ENCODE measurements at places on chromosomes 6 and 20. TPM values are rescaled to one million over a fixed set of nuclear protein-coding genes. Genes with fewer than 3 reads are reported as not detected.

DNA sequence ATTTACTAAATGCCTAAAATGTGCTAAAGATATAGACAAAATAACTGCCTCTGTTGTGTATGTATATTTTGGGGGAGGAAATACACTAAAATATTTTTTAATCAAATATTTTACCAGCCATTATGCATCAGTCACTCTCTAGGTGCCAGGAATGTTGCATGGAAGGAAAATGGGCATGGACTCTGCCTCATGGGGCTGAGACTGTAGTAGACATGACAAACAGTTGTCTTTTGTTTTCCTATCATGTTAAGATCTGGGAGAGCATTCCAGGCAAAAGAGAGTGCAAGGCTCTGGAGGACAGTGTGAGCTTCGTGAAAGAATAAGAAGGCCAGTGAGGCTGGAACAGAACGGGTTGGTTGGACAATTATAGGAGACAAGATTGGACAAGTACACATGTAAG lies 26.5 kb downstream of the HLA-DOB start:
- DNase-seq: no peak

GRCh38 chr6:54274383-54274782 lies 33.9 kb upstream of the TINAG start:
- DNase-seq: no peak

DNA sequence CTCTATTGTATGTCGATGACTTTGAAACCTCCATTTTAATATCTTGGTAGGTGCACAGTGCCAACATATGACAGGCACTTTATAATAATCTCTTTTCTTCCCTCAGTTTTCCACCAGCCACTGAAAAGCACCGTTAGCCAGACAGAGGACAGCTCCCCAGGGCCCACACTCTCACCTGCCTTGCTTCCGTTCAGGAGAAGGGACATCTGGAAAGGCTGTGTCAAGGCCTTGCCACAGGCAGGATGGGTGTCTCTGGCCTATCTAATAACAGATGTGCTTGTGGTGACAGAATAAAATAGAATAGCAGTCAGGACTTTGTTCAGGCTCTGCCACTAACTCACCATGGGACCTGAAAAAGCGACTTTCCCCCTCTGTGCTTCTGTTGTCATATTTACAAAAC lies 75.5 kb upstream of the CCDC167 start:
- DNase-seq: no peak

- no peak for DNase-seq
Observed at GRCh38 chr20:19915111-19915798, 101.9 kb upstream of the NAA20 start.

- DNase-seq: peak; percentile 40
Observed at GRCh38 chr6:137489046-137490005, 4.9 kb downstream of the OLIG3 start.

- no peak for DNase-seq
Observed at GRCh38 chr20:38212806-38213606, 47.5 kb downstream of the KIAA1755 start.

GRCh38 chr6:160102956-160103824 lies 18.4 kb upstream of the SLC22A1 start:
- DNase-seq: peak; percentile 21

- DNase-seq: no peak
Observed at GRCh38 chr6:138028893-138029292, 78.3 kb downstream of the PERP start.

- peak; percentile 20 for DNase-seq
Observed at GRCh38 chr6:110755411-110755834, 59.8 kb downstream of the CDK19 start.

DNA sequence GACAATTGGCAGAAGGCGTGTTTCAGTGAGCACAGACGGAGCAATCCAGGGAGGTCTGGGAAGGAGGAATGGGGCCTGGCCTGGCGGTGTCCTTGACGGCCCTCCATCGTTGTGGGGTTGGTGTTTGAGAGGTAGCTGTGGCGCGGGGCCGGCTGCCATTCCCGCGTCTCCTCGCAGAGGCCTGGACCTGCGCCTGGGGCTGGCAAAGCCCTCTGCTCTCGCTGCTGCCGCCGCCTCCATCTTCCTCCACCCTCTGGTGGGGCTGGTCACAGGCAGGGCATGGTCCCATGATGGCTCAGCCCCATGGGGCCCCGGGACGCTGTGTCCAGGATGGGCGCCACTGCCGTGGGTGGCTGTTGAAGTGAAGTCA lies 7.6 kb downstream of the OSBPL2 start:
- DNase-seq: no peak

GRCh38 chr6:112279031-112279935 lies 24.9 kb upstream of the LAMA4 start:
- peak; percentile 63 for DNase-seq

- DNase-seq: no peak
Observed at GRCh38 chr20:40431611-40432010, 257.4 kb downstream of the MAFB start.

GRCh38 chr20:51894619-51895018 lies 92.3 kb upstream of the SALL4 start:
- no peak for DNase-seq

- peak; percentile 46 for DNase-seq
Observed at GRCh38 chr6:170344631-170345576, 38.3 kb downstream of the FAM120B start.

GRCh38 chr20:25538838-25539665 lies 46.3 kb downstream of the NINL start:
- no peak for DNase-seq

- no peak for DNase-seq
Observed at GRCh38 chr20:924639-925038, 8.5 kb upstream of the ANGPT4 start.

DNA sequence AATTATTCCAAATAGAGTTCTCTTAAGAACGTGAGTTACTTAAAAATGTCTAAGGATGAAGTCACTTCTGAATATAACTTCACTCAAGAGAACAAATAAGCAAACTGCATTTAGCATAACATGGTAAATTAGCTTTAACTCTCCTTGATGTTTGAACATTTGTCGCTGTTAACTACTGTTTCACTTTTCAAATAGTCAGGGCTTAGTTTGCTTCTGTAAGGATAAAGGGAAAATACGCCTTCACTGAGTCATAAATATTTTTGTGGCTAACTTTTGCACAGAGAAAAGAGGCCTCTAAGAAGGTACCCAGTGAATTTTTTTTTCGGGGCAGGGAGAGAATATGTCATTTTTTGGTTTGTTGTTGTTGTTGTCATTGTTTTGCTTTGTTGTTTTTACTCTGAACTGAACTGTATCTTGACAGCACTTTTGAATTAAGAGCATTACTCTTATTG lies 8.1 kb downstream of the PTPN1 start:
- DNase-seq: peak; percentile 68

DNA sequence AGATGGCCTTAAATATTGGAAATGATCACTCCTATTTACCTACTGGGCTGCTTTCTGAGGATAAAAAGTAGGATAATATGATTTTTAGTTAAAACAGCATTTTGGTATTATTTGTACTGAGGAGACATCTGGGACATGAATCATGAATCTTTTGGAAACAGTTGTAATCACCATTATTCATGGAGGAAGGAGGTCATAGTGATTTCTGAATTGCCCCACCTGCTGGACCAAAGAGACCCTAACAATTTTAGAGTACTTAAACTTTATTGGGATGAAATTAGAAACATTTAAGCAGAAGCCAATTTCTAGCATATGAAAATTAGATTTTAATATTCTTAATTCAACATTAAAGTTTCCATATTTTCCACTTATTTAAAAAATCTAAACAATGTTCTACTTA lies 108.4 kb upstream of the SIM1 start:
- DNase-seq: peak; percentile 57

DNA sequence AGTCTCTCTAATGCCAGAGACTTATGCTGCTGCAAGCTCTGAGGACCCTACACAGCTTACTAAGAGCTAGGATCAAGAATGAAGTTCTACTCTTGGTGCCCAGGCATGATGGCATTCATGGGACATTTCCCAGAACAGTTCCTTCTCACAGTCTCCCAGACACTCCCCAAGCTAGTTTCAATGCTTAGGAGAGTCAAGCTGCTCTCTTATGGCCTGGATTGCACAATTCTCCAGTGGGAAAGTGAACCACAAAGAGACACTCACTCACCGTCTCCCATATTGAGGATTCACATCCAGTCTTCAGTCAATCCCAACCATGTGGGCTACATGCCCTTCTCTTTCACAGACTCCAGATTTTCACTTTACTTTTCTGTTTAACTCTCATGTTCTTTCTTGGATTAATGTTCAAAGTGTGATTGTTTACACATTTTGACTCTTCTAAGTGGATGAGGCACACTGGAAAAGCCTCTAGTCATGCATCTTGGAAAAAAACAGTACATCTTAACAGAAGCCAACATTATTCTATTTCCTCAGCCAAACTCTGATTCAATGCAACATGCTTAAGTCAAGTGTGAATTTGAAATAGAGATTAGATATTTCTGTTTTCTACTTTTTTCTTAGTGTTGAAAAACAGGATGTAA lies 447.8 kb upstream of the BTBD3 start:
- no peak for DNase-seq

GRCh38 chr6:47419621-47420020 lies 58.0 kb upstream of the CD2AP start:
- DNase-seq: no peak

DNA sequence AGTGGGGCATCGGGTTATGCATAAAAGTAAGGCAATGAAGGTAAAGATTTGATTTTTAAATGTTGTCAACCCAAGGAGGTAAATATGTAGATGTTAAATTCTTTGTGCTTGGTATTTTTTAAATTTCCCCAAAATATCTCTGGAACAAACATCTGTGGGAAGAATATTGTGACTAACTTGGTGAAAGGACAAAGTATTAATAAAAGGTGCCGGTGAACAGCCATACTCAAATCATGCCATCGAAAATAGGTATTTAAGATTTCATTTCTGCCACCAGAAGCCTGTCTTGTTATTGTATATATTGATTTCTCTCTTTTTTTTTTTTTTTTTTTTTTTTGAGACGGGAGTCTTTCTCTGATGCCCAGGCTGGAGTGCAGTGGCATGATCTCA lies 12.6 kb upstream of the ZBTB2 start:
- DNase-seq: no peak

GRCh38 chr6:24357336-24358218 lies at the start of gene DCDC2:
TSS of gene DCDC2 (minus strand) at chr6:24358059. CDS start at chr6:24357750, 309 bp downstream.
- peak; percentile 13 for DNase-seq

- DNase-seq: no peak
Observed at GRCh38 chr20:1951436-1952115, 42.3 kb downstream of the PDYN start.

- no peak for DNase-seq
Observed at GRCh38 chr6:3918469-3918868, 69.3 kb downstream of the FAM50B start.

GRCh38 chr6:35051997-35052583 lies 89.0 kb downstream of the TCP11 start:
- DNase-seq: no peak

GRCh38 chr6:108566406-108566805 lies 5.7 kb downstream of the FOXO3 start:
- DNase-seq: no peak

DNA sequence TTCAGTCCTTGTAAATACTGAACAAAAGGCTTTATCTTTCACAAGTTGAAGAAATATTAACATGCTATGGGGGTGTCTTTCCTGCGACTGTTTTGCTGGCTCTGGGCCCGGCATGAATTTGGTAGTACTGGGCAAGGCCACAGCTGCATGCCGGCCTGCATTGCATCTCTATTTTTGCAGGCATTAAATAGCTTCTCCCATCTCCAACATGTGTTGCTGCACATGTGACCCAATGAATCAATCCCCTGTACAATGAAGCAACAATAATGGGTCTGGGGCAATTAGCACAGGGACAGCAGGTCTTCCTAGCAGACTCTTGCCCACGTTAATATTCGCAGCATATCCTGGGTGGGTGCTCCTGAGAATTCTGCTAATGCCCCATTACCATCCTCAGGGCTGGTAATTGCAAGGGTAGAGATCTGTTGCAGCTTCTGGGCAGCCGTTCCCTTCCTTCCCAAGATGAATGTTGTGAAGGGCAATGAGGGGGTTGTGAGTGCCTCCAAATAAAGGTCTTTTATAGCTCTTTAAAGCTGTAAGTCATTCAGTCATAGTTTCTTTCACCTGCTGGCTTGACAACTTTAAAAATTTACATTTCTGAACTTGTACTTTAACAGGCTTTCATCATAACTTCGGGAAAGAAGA lies 24.3 kb upstream of the CDYL start:
- no peak for DNase-seq

GRCh38 chr20:48797850-48798747 lies 29.7 kb downstream of the PREX1 start:
- no peak for DNase-seq

GRCh38 chr20:22282696-22283095 lies 301.7 kb downstream of the FOXA2 start:
- no peak for DNase-seq

DNA sequence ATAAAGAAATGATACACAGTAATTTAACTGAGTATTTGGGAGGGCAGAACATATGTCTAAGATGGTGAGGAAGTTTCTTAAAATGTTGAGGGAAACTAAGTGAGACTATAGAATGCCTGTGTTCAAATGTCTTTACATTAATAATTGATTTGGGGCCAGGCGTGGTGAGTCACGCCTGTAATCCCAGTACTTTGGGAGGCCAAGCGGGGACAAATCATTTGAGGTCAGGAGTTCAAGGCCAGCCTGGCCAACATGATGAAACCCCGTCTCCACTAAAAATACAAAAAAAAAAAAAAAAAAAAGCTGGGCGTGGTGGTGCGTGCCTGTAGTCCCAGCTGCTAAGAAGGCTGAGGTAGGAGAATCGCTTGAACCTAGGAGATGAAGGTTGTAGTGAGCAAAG lies 66.7 kb downstream of the THEMIS start:
- no peak for DNase-seq

DNA sequence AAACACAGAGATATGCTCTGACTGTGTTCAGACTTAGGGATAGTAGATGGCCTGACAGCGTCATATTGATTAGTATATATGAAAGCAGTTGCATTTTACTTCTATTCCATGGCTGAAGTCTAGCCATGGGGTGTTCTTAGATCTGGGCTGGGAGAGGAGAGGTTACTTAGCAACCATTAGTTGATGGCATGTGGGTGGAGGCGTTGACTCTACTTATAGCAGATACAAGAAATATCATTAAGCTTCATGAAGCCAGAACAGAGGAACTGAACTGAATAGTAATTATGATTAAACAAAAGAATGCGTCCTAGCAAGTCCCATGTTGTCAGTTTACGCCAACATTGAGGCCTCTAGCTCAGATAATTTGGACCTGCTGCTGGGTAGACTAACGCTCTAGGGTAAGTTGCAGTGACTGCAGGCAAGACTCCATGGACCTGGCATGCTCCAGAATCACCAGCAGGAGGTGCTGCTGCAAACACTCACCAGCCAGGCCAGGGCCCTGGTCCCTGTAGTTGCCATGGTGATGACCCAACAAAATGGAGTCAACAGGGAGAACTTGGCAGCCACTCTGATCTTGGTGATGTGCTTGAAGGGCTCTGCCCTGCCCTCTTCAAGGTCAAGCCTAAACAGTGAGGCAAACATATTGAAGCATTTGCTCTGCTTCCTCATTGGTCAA lies 477.3 kb downstream of the PREX1 start:
- no peak for DNase-seq

C20orf202 gene
- polyA plus RNA-seq: not detected

TSHZ2 gene
- 0.59 TPM for polyA plus RNA-seq

RAET1E gene
- 0.12 TPM for polyA plus RNA-seq

RSPO4 gene
- polyA plus RNA-seq: not detected

MOCS3 gene
- polyA plus RNA-seq: 4.5 TPM

GABRR1 gene
- polyA plus RNA-seq: not detected

SAMD10 gene
- polyA plus RNA-seq: 0.86 TPM

ANGPT4 gene
- polyA plus RNA-seq: not detected

TTLL9 gene
- polyA plus RNA-seq: 0.05 TPM

AGPAT4 gene
- 5.0 TPM for polyA plus RNA-seq

BACH2 gene
- 2.2 TPM for polyA plus RNA-seq

HLA-DRA gene
- 0.99 TPM for polyA plus RNA-seq

NAPB gene
- polyA plus RNA-seq: 3.3 TPM

Measured in fibroblast of lung (primary cell).